ENCODE measurements at places on chromosomes 4 and X. TPM values are rescaled to one million over a fixed set of nuclear protein-coding genes. Genes with fewer than 3 reads are reported as not detected.

DNA sequence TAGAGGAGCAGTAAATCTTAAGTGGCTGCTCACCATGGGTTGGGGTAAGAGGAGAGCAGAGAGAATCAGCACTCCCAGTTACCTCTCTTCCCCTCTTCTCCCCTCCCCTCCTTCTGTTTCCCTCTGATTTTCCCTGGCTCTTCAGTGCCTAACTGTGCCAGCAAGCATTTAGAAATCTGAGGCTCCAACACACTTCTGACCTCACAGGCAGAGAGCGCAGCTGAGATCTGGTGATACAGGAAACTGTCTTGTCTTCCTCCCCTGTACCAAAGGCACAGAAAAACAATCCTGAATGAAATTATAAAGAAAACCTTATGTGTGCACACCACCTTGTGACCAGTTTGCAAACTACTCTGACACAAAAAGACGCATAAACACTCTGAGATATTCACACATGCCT lies 82.4 kb upstream of the SMIM10 start:
- H3K4me3 ChIP-seq = no peak overlapping the region
- DNase-seq = no peak
- no peaks in the 10 kb centered on the region for H3K4me1 ChIP-seq
- no peaks in the 10 kb centered on the region for H3K27me3 ChIP-seq

DNA sequence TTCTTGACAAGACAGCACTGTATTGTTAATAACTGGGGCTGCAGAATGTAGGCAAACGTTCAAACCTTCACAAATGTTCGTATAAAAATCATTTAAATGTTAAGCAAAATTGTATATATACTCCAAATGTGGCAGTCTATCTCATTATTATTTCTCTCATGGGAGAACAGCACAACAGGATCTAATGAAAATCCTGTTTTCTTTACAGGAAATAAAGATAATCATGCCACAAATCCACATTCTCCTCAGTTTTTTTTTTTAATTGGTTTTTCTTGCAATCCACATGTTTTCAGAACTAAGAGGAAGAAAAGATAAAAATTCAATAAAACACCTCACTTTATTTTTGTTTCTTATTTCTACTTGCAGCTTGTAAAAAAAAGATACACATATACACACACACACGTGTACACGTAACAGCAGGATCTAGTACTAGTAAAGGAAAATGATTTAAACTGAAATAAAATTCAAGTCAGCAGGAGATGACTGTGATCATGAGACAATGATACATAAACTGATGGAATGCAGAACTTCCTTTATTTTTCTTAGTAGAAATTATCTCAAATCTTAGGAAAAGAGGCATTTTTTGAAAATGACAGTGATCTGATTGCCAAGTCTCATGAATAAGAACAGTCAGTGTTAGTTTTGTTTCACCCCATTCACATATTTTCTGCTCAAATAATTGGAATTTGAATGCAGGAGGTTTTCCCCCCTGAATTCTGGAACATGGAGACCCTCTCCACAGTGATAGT lies 11.3 kb downstream of the APBB2 start:
- H3K4me3 ChIP-seq = no peak overlapping the region
- H3K36me3 ChIP-seq = no peaks in the 10 kb centered on the region
- no peak overlapping the region for H3K27ac ChIP-seq
- H3K4me1 ChIP-seq = no peaks in the 10 kb centered on the region

DNA sequence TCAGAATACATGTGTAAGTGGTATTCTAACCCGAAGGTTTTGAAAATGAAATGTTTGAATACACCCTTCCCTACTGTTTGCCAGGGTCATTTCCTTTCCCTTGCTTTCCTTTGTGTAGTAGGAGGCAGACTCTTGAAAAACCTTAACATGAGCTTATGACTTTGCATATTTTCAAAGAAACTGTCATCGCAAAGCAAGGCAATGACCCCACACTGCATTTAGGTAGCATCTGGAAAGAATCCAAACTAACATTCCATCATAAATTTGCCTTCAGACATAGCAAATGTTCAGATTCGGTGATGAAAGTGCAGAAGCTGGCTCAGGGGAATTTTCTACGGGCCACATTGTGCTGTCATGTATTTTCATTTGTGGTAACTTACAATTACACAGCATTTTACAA lies 32.3 kb downstream of the SH2D1A start:
- DNase-seq = no peak
- no peaks in the 10 kb centered on the region for H3K27me3 ChIP-seq
- no peaks in the 10 kb centered on the region for H3K36me3 ChIP-seq
- H3K27ac ChIP-seq = no peak overlapping the region
- H3K4me3 ChIP-seq = no peak overlapping the region

- H3K4me3 ChIP-seq = peak overlapping the region; percentile 2
- DNase-seq = peak; percentile 37
- no peaks in the 10 kb centered on the region for H3K27me3 ChIP-seq
- H3K4me1 ChIP-seq = peaks cover 80% of the 10 kb centered on the region
- H3K36me3 ChIP-seq = no peaks in the 10 kb centered on the region
These were observed 119.7 kb downstream of the PCDH7 start for GRCh38 chr4:30839583-30840520.

DNA sequence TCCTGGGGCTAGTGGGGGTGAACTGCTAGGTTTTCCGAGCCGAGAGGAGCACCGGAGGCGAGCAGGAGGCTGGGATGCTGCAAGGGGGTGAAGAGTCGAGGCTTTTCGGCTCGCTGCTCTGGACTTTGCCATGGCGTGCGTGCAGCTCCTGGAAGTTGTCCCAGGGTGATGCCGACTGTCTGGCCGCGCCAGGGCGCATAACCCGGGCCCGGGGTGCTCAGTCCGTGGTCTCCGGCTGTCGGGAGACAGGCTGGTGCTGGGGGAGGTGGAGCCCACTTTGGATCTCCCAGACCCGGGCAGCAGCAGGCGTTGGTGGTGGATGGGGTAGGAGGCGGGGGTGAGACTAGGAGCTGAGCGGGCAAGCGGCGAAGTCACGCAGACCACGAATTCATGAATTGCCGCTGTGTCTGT lies 793 bp downstream of the GRIA3 start:
- H3K36me3 ChIP-seq = no peaks in the 10 kb centered on the region
- peaks cover 10% of the 10 kb centered on the region for H3K27me3 ChIP-seq
- H3K4me3 ChIP-seq = peak overlapping the region; percentile 52

DNA sequence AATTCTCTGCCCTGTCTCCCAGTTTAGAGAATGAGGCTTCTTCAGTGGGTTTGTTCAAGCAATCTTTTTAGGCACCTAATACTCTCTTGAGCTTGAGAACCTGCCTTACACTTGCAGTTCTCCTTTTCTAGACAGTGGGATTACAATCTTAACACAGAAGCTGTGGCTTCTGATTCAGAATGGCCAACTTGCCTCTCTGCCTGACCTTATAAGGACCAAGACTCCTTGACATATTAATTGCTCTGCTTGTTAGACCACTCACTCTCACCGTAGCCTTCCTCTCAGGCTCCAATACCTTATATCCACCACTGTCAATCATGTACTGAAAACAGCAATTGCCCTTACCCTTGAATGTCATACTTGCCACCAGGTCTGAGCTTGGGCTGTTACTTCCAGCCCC lies 338.7 kb upstream of the MAOA start:
- H3K27ac ChIP-seq = no peak overlapping the region
- DNase-seq = no peak
- H3K4me1 ChIP-seq = peaks cover 5% of the 10 kb centered on the region
- no peaks in the 10 kb centered on the region for H3K27me3 ChIP-seq
- H3K36me3 ChIP-seq = no peaks in the 10 kb centered on the region

- H3K36me3 ChIP-seq = no peaks in the 10 kb centered on the region
- no peak overlapping the region for H3K4me3 ChIP-seq
- H3K4me1 ChIP-seq = no peaks in the 10 kb centered on the region
- no peak overlapping the region for H3K27ac ChIP-seq
- no peak for DNase-seq
- no peaks in the 10 kb centered on the region for H3K27me3 ChIP-seq
These were observed 103.9 kb upstream of the RAB40AL start for GRCh38 chrX:102833136-102833535.

DNA sequence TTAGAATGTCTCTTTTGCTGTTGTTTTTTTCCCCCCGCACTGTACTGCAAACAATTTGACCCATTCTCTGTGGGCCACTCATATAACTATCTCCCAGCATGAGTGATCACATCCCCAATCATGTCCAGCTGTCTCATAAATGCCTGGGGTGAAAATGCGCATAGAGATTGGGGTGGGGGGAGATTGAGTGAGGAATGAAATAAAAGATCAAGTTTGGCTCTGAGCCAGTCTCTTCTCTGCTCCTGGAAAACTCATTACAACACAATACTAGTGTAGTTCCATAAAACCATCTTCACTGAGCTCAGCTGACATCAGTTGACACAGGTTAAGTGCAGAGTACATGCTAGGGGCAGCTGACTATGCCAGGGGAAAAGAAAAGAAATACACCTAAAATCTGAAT lies 96.9 kb downstream of the EGF start:
- no peaks in the 10 kb centered on the region for H3K27me3 ChIP-seq
- no peak for DNase-seq
- peaks cover 39% of the 10 kb centered on the region for H3K4me1 ChIP-seq

GRCh38 chr4:173426064-173426463 lies 27.1 kb upstream of the SCRG1 start:
- H3K4me3 ChIP-seq = no peak overlapping the region
- no peaks in the 10 kb centered on the region for H3K36me3 ChIP-seq
- no peaks in the 10 kb centered on the region for H3K4me1 ChIP-seq

- no peaks in the 10 kb centered on the region for H3K36me3 ChIP-seq
- no peaks in the 10 kb centered on the region for H3K27me3 ChIP-seq
- H3K4me1 ChIP-seq = no peaks in the 10 kb centered on the region
- H3K4me3 ChIP-seq = no peak overlapping the region
These were observed 442.9 kb downstream of the MID1IP1 start for GRCh38 chrX:39244147-39244546.

DNA sequence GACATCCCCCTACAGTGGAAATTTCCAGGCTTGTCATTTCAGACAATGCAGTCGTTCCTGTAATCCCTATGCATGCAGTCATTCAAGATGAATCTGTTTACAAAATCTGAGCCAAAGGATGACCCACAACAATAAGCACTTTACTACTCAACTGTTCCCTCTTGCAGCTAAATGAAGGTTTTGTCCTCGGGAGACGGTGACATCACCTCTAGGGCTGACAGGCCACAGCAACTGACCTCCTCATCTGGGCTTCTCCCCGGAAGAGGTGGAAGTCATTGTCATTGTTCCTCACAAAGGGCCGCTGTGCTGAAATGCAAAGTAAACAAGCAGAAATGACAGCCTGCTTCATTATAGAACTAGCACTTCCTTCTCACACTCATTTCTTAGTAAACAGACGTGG lies 29.2 kb downstream of the CLRN2 start:
- no peak overlapping the region for H3K4me3 ChIP-seq
- DNase-seq = no peak
- no peaks in the 10 kb centered on the region for H3K27me3 ChIP-seq
- H3K27ac ChIP-seq = no peak overlapping the region

GRCh38 chr4:4396628-4397440 lies 9.9 kb downstream of the NSG1 start:
- no peak for DNase-seq
- H3K27me3 ChIP-seq = peaks cover 14% of the 10 kb centered on the region
- no peak overlapping the region for H3K4me3 ChIP-seq
- H3K27ac ChIP-seq = no peak overlapping the region
- H3K4me1 ChIP-seq = no peaks in the 10 kb centered on the region
- H3K36me3 ChIP-seq = no peaks in the 10 kb centered on the region

DNA sequence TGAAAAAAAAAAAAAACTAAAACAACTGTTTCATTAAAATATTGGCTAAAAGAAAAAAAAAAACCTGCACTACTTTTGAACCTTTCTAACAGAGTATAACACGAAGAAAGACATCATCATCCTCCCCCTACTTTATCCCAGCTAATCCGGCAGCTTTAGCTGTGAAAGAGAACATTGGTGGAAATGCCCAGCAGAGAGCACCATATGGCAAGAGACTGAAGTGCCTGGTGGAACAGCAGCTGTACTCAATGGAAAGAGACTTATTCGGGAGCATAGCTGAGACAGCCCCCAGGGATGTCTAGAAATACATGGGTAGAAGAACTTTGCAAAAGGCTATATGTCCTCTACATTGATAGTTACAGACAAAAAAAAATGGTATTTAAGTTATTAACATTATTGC lies 30.3 kb downstream of the STPG2 start:
- peak; percentile 48 for DNase-seq
- H3K4me1 ChIP-seq = no peaks in the 10 kb centered on the region
- no peaks in the 10 kb centered on the region for H3K36me3 ChIP-seq
- no peak overlapping the region for H3K4me3 ChIP-seq

DNA sequence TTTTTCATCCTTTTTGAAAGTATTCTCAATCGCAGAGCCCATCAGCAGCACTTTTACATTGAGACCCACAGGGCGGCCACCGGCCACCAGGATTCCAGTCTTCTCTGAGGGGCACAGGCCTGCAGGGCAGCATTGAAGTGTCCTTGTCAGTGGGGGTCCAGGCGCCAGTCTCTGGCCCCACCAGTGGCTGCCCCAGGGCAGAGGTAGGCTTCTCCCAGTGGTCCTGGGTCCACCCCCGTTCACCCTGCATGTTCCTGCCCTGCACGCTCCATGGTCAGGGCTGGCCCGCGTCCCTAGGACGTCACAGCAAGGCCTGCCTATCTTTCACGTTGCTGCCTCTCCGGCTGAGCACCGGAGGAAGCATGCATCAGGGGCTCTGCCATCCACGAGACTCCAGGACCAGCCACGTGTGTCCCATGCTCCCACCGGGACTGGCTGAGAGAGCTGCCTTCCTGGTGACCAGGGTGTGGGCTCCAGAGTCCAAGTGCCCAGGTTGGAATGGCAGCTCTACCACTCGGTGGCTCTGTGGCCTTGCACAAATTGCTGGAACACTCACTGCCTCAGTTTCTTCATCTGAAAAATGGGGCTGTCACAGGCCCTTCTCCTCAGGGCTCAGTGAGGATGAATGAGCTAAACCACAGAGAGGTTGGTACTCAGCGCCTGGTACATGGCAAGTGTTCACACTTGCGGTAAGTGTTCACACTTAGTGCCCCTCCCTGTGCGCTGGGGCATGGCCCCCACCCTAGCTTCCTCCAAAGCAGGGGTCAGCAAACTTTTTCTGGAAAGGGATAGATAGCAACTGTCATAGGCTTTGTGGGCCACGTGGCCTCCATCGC lies 30.7 kb upstream of the JAKMIP1 start:
- H3K27me3 ChIP-seq = no peaks in the 10 kb centered on the region
- DNase-seq = no peak
- H3K4me1 ChIP-seq = no peaks in the 10 kb centered on the region
- H3K27ac ChIP-seq = no peak overlapping the region
- H3K36me3 ChIP-seq = no peaks in the 10 kb centered on the region

- no peak for DNase-seq
- no peaks in the 10 kb centered on the region for H3K27me3 ChIP-seq
- H3K4me3 ChIP-seq = no peak overlapping the region
- no peak overlapping the region for H3K27ac ChIP-seq
These were observed 69.3 kb downstream of the YIPF6 start for GRCh38 chrX:68568136-68568535.

GRCh38 chr4:40143926-40144508 lies 52.8 kb upstream of the RHOH start:
- no peaks in the 10 kb centered on the region for H3K27me3 ChIP-seq
- DNase-seq = no peak
- H3K27ac ChIP-seq = no peak overlapping the region
- no peaks in the 10 kb centered on the region for H3K4me1 ChIP-seq

GRCh38 chrX:8043121-8043520 lies 115.9 kb upstream of the PNPLA4 start:
- peaks cover 28% of the 10 kb centered on the region for H3K4me1 ChIP-seq
- H3K4me3 ChIP-seq = no peak overlapping the region
- H3K27me3 ChIP-seq = no peaks in the 10 kb centered on the region
- no peaks in the 10 kb centered on the region for H3K36me3 ChIP-seq
- DNase-seq = no peak

TKTL1 gene
- polyA plus RNA-seq = not detected

FAM120C gene
- polyA plus RNA-seq = 10.3 TPM

JAKMIP1 gene
- polyA plus RNA-seq = 0.68 TPM

CXCR3 gene
- not detected for polyA plus RNA-seq

TRIML2 gene
- not detected for polyA plus RNA-seq

CXCL8 gene
- polyA plus RNA-seq = not detected

SLC9B1 gene
- not detected for polyA plus RNA-seq
